HCEC 1CT (cell line): ENCODE measurements at places on chromosomes 12 and 14.

- no peak for DNase-seq
Measured at GRCh38 chr12:131397493-131398181, 313.3 kb upstream of the SFSWAP start.

- no peak for DNase-seq
Measured at GRCh38 chr12:75568801-75569200, 57.4 kb upstream of the KRR1 start.

- no peak for DNase-seq
Measured at GRCh38 chr12:123089140-123089539, 61.8 kb downstream of the PITPNM2 start.

DNA sequence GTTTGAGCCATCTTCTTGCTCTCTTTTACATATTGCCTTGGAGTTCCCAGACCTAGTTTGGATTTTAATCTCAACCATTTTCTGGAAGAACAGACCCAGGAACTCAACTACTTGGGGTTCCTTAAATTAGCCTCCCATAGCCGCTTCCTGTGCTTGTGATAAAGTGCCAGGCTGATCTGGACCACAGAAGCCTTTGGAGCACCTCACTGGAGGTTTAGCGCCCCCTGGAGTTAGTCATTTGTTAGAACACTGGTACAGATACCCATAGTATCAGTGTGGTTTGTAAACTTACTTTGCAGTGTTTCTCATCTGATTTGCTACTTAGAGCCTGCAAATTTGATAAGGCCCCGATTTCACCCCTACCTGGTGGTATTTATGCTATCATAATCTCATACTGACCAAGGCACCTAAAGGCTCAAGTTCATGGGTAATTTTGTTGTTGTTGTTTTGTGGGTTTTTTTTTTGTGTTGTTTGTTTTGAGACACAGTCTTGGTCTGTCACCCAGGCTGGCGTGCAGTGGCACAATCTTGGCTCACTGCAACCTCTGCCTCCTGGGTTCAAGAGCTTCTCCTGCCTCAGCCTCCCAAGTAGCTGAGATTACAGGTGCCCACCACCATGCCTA lies 3.7 kb downstream of the UNC119B start:
- DNase-seq: peak; percentile 79

- no peak for DNase-seq
Measured at GRCh38 chr12:132052196-132052932, 91.8 kb downstream of the DDX51 start.

DNA sequence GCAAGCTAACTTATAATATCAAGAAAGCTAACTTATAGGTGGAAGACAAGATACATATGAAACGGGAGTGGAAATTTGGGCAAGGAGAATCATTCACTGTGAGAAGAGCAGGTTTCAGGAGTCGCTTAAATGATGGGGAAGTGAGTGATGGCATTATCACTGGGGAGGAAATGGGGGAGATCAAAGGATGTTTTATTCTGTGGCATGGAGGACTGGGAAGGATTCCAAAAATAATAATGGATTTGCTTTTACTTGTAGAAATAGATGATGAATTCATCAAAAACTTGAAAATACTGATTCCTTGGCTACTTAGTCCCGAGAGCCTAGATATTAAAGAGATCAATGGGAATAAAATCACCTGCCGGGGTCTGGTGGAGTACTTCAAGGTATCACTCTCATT lies 47.8 kb downstream of the SAV1 start:
- DNase-seq: peak; percentile 11

DNA sequence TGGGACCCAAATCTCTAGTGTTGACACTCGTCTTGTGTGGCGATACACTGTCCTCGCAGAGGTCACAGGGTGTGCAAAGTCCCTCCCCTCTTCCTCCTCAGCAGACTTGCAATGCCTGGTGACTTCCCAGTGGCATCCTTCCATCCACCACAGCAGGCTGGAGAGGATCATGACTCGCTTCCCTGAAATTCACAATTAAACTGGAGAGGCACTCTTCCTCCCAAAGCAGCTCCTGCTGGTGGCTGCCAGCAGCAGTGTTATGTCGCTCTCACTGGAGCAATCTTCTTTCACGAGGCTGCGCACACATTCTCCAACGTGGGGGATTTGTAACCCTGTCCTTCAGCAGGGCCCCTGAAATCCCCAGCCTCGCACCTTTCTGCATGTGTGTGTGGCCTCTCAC lies 145.2 kb upstream of the TMCC3 start:
- DNase-seq: peak; percentile 66

DNA sequence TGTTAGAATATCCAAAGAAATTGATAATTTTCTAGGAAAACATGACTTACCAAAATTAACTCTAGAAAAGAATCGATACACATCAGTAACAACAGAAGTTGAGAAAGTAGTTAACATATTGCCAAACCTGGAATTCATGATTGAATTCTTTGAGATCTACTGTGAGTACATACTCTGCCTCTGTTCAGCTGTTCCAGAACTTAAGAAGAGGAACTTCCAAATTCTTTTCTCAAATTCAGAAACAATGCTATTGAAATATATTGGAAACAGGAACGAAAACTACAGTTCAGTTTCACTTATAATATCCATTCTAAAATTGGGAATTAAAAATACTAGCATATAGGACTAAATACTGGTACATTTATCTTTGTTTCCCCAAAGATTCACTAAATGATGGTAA lies 57.9 kb downstream of the MARK3 start:
- DNase-seq: no peak

GRCh38 chr12:58028294-58028693 lies 86.9 kb downstream of the ATP23 start:
- DNase-seq: no peak

DNA sequence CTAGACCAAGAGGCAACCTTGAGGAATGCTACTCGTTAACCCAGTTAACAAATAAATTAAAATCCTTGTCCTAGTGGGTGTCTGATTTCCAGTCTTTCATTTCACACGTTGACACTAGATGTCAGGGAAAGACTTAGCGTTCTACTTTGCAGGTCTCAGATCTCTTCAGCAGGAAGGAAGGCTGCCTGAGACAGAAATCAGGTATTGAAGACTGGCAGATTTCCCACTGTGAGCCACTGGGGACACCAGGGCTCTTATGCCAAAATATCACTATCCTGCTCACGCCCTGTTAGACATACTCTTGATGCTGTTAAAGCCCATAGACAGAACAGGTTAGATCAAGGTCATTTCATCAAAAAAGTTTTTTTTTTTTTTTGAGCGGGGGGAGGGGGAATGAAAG lies 33.0 kb downstream of the EMP1 start:
- no peak for DNase-seq

DNA sequence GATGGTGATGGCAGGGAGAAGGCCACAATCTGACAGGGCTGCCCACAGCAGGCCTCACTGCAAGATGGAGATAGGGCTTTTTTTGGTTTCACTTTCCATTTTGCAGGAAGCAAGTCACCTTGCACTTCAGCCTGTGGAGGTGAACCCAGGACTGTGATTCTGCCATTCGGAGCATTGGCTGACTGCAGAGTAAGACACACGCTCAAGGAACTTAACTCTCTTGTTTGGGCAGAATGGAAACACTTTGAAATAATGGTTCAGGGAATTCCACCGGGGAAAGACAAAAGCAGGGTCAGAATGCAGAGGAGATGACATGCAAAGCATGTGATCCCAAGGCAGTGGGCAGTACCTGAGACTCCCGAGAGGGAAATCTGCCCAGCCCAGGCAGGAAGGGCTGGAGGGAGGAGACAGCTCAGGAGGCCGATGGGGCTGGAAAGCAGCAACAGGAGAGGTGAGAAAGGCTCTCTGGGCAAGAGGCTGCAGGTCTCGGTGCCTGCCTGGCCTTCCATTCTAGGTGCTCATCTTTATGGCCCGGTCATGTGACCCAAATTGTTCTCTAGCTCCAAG lies 58.7 kb upstream of the PRMT8 start:
- no peak for DNase-seq

- DNase-seq: no peak
Measured at GRCh38 chr12:104590022-104590421, 133.3 kb downstream of the CHST11 start.

- peak; percentile 25 for DNase-seq
Measured at GRCh38 chr12:69130064-69130463, 109.3 kb upstream of the CPSF6 start.

- peak; percentile 99 for DNase-seq
Measured at GRCh38 chr12:75690296-75690955, 179.0 kb upstream of the KRR1 start.

- DNase-seq: no peak
Measured at GRCh38 chr12:92143258-92143657, 2.4 kb downstream of the BTG1 start.

DNA sequence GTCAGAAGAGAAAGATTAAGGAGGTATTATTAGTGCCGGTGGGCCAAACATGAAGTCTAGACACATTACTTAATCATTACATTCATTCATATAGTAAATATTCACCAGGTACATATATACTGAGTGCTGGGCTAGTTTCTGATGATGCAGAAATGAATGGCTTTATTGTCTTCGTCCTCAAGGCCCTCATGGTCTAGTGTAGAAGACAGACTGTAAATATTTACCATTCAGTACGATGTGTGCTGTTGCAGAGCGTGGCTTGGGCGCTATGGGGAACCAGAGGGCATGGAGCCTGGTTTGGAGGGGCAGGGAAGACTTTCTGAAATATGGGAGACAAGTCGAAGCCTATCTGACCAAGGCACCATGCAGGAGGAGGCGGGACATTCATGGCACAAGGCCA lies 37.0 kb upstream of the TCL1B start:
- no peak for DNase-seq

DNA sequence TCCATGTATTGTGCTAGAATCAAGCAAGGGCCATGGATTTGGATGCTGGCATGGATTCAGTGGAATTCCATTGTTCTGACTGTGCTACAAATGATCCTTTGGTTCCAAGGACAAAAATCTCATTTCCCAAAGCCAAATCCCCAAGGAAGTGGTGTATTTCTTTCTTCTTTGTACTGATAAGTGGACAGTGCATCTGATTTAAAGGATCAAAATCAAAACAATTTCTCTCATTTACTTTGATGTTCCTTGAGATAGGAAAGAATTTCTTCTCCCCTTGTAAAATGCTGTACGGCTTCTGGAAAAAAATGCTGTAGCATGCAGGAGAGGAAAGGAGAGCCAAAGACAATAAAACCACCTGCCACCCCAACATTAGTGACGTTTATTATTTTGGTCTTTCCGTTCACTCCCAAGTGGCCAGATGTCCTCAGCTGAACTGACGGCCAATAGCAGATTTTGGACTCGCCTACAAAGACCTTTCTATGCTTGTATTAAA lies 185.7 kb downstream of the PRKD1 start:
- peak; percentile 48 for DNase-seq

- peak; percentile 39 for DNase-seq
Measured at GRCh38 chr14:35818346-35819115, 7.6 kb upstream of the BRMS1L start.

DNA sequence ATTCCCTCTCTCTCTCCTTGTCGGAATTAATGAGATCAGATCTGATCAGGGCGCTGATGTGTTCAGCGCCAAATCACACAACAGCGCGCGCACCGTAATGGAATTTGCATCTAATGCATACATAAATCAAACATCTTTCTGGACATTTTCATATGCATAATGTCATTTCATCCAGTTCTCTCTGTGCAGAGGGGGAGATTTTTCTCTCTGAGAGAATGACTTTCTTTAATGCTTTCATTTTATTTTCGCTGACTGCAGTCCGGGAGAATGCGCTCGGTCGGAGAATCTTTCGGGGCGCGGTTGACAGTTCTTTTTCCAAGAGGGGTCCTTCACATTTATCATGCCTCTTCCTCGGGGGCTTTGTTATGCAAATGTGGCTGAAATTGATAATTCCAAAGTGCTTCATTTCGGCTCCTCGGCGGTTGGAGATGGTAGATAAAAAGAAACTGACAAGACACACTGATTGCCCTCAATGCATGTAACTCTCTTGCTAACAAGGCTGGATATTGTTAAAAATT lies 615.9 kb downstream of the VRK1 start:
- DNase-seq: no peak

GRCh38 chr12:56387152-56387736 lies 24.6 kb upstream of the APOF start:
- no peak for DNase-seq

GRCh38 chr12:53179687-53180219 lies 769 bp upstream of the ZNF740 start:
- DNase-seq: peak; percentile 17

DNA sequence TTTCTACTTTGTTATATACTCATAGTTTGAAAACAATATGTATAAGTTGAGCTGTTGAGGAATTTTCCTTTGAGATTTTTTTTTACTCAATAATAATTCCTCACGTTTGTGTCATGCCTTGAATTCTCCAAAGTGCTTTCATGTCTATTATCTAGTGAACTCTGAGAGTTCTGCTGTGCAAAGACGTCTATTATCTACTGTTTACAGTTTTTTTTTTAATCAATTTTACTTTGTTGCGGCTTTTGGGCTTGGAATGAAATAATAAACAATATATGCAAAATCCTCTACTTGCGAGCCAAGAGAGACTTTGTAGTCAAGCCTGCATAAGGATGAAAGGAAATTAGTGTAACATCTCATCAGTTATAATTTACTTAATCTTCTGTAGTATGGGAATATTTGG lies 107.2 kb upstream of the FRMD6 start:
- no peak for DNase-seq

DNA sequence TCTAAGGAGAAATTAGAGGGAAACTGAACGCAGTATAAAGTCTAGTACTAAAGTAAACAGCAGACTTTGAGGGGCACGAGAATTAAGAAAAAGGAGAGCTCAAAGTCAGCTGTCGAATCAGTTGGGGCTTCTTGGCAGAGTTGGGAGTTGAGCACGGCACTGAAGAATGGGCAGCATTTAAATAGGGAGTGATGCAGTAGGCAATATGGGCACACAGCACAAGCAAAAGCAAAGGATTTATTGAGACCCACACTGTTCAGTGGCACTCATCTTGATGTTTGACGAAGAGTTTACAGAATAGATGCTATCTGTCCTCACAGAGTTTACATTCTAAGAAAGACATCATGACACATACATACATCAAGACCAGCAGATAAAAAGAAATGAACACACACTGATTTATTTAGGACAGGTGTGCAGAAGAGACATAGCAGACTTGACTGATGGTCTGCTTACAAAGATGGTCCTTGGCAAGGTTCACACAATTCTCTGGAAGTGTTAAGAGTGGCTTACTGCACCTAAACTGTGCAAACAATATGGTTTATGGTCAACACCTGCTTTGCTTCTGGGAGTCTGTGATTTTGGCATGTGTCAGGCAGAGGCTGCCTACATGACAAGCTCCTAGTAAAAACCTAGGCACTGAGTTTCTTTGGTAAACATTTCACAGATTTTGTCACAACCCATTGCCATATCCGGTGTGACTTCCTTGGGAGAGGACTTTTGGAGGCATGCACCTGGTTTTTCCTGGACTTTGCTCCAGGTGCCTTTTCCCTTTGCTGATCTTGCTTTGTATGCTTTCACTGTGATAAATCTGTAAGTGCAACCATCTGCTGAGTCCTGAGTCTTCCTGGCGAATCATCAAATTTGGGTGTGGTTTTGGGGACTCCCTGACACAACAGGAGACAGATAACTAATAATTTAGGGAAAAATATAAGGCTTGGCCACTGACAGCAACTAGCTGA lies 26.3 kb downstream of the ALKBH1 start:
- peak; percentile 6 for DNase-seq

DNA sequence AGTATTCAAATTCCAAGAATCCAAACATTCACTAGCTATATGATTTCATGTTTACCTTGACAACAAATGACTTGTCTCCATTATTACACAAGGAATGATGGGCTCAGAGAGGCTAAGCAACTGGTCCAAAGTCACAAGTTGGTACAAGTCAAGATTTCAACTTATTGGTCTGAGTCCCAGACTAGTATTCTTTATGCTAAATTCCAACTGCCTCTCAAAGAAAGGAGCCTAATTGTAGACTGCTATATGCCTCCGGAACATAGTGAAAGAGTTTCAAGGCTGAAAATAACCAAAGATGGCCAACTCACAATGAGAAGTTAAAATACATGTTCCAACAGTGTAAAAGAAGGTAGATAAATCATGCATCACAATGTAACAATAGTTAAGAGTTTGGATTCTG lies 7.5 kb downstream of the BTG1 start:
- no peak for DNase-seq
